ENCODE measurements at places on chromosomes 1 and 21.

DNA sequence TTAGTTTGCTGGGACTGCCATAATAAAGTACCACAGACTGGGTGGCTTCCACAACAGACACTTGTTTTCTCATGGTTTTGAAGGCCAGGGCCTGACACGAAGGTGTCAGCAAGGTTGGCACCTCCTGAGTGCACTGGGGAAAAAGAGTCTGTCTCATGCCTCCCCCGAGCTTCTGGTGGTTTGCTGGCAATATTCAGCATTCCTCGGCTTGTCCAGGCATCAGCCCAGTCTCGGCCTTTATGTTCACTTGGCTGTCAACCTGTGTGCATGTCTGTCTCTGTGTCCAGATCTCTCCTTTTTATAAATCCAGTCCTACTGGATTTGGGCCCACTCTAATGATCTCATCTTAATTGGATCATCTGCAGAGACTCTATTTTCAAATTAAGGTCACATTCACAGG is 72.6 kb downstream of the DOP1B start:
- DNase-seq, result no peak

GRCh38 chr1:60010690-60011089 is 62.9 kb downstream of the C1orf87 start:
- no peak for DNase-seq

DNA sequence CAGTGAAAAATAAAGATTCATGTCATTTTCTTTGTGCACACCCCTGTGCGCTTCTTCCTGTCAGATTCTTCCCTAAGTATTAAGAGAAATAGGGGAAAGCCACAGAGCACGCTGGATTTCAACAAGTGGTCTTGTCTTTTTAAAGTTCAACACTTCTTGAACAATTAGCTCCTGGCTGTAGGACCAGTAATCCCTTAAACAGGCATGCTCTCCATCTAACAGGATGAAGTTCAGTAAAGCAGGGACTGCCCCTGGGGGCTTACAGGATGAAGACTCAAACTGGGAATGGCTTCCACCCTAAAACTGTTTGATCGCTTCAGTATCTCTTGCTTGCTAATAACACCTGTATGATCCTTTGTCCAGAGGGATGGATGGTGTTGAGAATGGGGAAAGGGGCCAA is 4.2 kb downstream of the PSMB4 start:
- DNase-seq, result no peak

DNA sequence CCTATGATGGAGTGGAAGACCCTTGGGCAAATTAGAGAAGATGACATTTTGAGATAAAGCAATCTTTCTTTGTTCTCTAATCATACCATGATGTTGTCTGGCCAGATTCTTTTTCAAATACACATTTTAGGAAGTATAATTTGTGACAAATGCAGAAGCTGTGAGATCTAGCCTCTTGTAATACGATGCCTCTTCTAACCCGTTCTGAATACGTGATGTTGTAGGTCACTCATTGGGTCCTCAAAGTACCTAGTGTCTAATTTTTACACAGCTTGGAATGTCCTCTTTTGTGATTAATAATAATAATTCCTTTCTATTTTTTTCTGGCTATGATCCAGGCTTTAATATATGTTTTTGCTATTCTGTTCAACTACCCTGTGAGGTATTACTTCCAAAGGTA is 502.7 kb downstream of the NUF2 start:
- no peak for DNase-seq

GRCh38 chr1:107787299-107787698 is 177.7 kb downstream of the VAV3 start:
- no peak for DNase-seq

DNA sequence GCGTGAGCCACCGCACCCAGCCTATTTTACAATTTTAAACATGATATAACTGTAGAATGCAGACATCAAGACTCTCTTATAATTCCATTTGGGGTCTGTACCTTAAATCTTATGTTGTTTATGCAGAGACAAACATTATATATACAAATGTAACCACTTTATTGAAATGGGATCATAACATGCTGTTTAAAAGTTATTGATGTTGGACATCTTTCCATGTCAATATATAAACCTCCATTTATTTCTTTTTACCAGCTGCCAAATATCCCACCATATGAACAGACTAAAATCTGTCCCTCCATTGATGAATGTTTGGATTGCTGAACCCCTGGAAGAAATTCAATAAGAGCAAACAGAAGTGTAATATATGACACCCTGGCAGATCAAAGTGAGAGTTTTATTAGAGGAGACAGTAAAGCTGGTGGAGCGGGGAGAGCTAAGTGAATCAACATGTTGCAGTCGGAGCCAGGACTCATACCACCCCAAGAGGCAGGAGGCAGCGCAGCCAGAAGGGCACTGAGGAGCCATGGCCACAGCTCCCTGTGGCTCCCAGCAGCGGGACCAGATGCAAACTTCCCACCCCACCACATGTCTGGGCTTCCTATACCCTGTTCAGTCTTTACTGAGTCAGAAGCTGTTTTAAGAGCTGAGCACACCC is 4.7 kb upstream of the PCSK9 start:
- no peak for DNase-seq
